ENCODE measurements at places on chromosomes 13 and 19.

DNA sequence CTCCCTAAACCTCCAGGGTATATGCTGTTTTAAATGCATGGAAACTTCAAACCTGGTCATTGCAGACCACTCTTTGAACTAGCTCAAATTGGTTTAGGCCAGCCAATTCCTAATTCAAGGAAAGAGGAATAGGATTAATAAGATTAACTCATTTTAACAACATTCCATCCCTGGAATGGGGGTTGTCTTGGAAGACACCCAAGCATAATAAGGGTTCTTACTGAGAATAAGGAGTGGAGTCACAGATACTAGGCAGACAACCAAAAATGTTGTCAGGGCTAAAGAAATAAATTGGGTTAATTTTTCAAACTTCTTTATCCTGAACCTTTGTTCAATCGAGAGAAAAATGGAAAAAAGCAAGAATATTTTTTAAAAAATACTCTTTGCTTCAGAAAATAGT lies 186.2 kb downstream of the PCDH9 start:
- no peak for DNase-seq

- no peak for DNase-seq
Observed at GRCh38 chr19:19911150-19911549, 10.4 kb downstream of the ZNF93 start.

DNA sequence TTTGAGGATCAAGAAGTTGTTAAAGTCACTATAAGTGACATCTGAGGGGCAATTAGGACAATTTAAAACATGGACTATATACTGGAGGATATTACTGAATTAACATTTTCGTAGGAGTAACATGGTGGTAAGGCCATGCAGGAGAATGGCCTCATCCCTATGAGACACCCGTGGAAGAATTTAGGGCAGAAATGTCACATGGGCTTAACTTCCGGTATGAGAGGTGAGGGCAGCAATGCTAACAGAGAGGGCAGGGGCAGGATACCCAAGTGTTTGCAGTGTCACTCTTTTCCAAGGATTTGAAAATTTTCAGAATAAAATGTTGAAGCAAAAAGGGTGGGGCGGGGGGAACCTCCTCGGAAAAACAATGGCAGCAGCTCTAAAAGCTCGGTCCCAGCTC lies 23.6 kb downstream of the RANBP3 start:
- DNase-seq = no peak

DNA sequence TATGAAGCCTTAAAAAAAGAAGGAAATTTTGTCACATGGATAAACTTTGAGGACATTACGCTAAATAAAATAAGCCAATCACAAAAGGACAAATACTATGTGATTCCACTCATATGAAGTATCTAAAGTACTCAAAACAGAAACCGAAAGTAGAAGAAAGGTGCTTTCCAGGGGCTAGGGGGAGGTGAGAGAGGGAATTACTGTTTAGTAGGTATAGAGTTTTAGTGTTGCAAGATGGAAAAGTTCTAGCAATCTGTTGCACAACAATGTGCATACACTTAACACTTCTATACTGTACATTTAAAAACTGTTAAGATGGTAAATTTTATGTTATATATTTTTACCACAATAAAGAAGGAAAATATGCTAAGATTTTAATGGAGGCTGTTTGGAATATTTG lies 83.0 kb downstream of the POLR1D start:
- no peak for DNase-seq

- no peak for DNase-seq
Observed at GRCh38 chr13:25111585-25111956, 15.6 kb downstream of the PABPC3 start.

All from CD4-positive, alpha-beta T cell (primary cell).